ENCODE measurements at places on chromosomes 12 and 14. TPM values are rescaled to one million over a fixed set of nuclear protein-coding genes. Genes with fewer than 3 reads are reported as not detected.
A peak's percentile ranks its signal among the peaks of the same experiment; 100 is the strongest.

Gene SMIM41
- total RNA-seq: 0.59 TPM

Gene RNASE3
- 3.7 TPM for total RNA-seq

GRCh38 chr12:88037770-88038169 lies 8.6 kb upstream of the C12orf50 start:
- no peaks in the 10 kb centered on the region for H3K4me1 ChIP-seq
- DNase-seq: no peak
- no peak overlapping the region for H3K4me3 ChIP-seq
- no peaks in the 10 kb centered on the region for H3K36me3 ChIP-seq

GRCh38 chr12:121223292-121224285 lies 13.7 kb downstream of the P2RX4 start:
- H3K27ac ChIP-seq: no peak overlapping the region
- peaks cover 24% of the 10 kb centered on the region for H3K36me3 ChIP-seq
- no peak for DNase-seq
- no peaks in the 10 kb centered on the region for H3K27me3 ChIP-seq

- no peak overlapping the region for H3K4me3 ChIP-seq
- no peak overlapping the region for H3K27ac ChIP-seq
- H3K4me1 ChIP-seq: no peaks in the 10 kb centered on the region
- H3K27me3 ChIP-seq: no peaks in the 10 kb centered on the region
- DNase-seq: no peak
Observed at GRCh38 chr14:51554953-51555352, 96.8 kb upstream of the FRMD6 start.

GRCh38 chr12:113673458-113674238 lies 202.0 kb upstream of the LHX5 start:
- no peaks in the 10 kb centered on the region for H3K36me3 ChIP-seq
- peak; percentile 73 for DNase-seq
- H3K27ac ChIP-seq: no peak overlapping the region

- DNase-seq: no peak
- H3K4me3 ChIP-seq: no peak overlapping the region
- H3K27me3 ChIP-seq: no peaks in the 10 kb centered on the region
- H3K36me3 ChIP-seq: peaks cover 3% of the 10 kb centered on the region
Observed at GRCh38 chr14:49677643-49678042, 10.4 kb downstream of the POLE2 start.

- no peaks in the 10 kb centered on the region for H3K36me3 ChIP-seq
- H3K27me3 ChIP-seq: peaks cover 5% of the 10 kb centered on the region
- H3K27ac ChIP-seq: no peak overlapping the region
- DNase-seq: no peak
Observed at GRCh38 chr12:62757048-62757447, 177.9 kb downstream of the PPM1H start.

- no peaks in the 10 kb centered on the region for H3K36me3 ChIP-seq
- H3K27ac ChIP-seq: no peak overlapping the region
Observed at GRCh38 chr14:54200726-54201125, 196.1 kb upstream of the CDKN3 start.

Measured in spinal cord (tissue), 10 donors.